ENCODE measurements at places on chromosomes 6 and 20.

DNA sequence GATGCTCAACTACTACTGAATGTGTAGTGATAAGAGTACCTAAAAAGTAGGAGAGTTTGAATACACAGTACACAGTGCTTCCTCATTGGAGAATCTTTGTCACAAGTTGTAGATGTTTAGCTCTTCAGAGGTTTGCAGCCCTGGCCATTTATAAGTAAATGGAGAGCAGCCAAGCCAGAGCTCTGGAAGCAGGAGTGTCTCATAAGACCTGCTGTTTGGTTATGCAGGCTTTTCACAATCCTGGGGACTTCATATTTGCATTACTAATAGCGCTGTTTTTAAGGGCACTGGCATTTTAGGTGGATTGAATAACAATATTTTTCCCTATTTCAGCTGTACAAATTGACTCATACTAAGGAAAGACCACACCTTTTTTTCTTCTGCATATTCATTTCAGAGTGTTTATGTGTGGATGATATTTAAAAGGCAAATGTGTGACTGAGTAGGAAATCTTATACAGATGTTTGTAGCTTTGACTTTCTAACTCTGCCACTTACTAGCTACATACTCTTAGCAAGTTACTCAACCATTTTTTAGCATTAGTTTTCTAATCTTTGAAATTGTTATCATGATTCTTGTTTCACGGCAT is 730.5 kb upstream of the MAP3K7 start:
- DNase-seq = no peak

DNA sequence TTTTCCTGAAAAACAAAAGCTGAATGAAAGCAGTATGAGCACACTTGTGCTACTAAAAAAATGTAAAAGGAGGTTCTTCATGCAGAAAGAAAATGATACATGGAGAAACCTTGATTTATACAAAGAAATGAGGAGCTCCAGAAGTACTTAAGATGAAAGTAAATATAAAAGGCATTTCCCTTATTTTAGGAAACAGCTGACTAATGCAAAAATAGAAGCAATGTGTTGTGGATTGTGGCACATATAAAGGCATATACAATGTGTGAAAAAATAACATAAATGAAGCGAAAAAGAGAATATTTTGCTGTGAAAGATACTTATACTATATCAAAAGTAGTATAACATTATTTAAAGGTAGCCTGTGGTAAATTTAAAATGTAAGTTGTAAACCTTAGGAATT is 41.2 kb upstream of the PHIP start:
- DNase-seq = no peak

- DNase-seq = no peak
Measured at GRCh38 chr20:38065764-38066375, 32.3 kb downstream of the RPRD1B start.

GRCh38 chr6:53598265-53598907 is 53.5 kb upstream of the GCLC start:
- no peak for DNase-seq

GRCh38 chr6:28124350-28124970 is at the start of gene ZSCAN16:
Gene ZSCAN16, plus strand, starts transcription at chr6:28124609. Its CDS starts 835 bp downstream, at chr6:28125444.
- DNase-seq = peak; percentile 79

- peak; percentile 31 for DNase-seq
Measured at GRCh38 chr6:10210052-10210451, 204.8 kb downstream of the TFAP2A start.

- peak; percentile 99 for DNase-seq
Measured at GRCh38 chr20:51456511-51457509, 85.7 kb downstream of the NFATC2 start.

GRCh38 chr6:119562168-119562567 is 212.6 kb upstream of the MAN1A1 start:
- no peak for DNase-seq

Measured in HTR-8/SVneo (cell line).